ENCODE measurements at places on chromosomes 13 and 19.

- DNase-seq: peak; percentile 97
Measured at GRCh38 chr19:48445606-48446481, at the start of gene GRWD1. GRWD1 (plus strand) TSS chr19:48445983; CDS start chr19:48446006, 23 bp downstream.

DNA sequence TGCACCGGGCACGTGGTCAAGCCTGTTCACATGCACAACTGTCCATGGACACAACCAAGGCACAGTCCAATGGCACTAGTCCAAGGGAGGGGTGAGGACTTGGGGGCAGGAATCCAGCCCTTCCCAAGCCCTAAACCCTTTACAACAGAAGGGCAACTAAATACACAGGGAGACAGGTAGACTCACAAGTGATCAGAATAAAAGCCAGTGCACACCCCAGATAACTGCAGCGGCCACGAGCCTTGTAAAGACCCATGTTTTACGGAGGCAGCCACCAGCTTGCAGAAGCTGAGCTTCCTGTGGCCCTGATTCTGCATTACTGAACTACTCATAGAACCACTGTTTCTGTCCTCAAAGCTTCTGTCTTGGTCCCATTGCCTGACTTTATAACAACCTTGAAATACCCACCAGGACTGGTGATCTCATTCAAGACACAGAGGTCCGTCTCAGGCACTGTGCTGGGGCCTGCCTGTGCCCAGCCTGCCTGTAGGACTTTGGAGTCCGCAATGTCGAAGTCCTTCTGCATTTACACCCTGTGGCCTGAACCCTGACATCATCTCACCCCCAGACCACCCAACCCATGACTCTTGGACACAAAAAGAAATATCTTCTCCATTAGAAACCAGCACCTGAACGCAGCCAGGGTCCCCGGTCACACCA is 181.2 kb downstream of the COL4A1 start:
- no peak for DNase-seq

GRCh38 chr13:62250501-62251201 is 835.0 kb upstream of the PCDH20 start:
- no peak for DNase-seq

DNA sequence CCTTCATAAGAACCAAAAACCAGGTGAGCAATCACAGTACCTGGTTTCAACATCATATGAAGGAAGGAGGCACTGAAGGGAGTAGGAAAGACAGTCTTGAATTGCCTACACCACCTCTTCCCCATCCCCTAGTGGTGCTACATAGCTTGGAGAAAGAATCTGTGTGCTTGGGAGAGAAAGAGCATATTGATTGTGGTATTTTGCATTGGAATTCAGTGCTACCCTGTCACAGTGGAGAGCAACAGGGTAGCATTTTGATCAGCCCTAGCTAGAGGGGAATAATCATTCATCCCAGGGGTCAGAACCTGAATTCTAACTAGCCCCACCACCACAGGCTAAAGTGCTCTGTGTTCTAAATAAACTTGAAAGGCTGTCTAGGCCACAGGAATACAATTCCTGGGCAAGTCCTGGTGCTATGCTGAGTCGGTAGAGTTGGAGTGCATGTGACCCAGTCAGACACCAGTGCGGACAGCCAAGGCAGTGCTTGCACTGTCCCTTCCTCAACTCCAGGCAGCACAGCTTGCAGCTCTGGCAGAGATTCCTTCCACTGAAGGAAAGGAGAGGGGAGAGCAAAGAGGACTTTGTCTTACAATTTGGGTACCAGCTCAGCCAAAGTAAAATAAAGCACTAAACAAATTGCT is 158.7 kb downstream of the VWA8 start:
- DNase-seq: no peak

GRCh38 chr19:49113762-49114629 is at the start of gene LIN7B:
LIN7B (plus strand) TSS chr19:49114370; CDS start chr19:49114405, 35 bp downstream.
- peak; percentile 74 for DNase-seq

DNA sequence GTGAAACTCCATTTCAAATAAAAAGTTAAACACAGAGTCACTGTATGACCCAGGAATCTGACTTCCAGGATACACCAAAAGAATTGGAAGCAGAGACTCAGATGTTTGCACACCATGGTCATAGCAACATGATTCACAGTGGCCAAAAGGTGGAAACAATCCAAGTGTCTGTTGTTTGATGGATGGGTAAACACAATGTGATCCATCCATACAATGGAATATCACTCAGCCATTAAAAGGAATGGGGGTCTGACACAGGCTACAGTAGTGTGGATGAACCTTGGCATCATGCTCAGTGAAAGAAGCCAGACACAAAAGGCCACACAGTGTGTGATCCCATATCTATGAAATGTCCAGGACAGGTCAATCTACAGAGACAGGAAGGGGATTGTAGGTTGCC is 174.3 kb downstream of the PTPRS start:
- no peak for DNase-seq

DNA sequence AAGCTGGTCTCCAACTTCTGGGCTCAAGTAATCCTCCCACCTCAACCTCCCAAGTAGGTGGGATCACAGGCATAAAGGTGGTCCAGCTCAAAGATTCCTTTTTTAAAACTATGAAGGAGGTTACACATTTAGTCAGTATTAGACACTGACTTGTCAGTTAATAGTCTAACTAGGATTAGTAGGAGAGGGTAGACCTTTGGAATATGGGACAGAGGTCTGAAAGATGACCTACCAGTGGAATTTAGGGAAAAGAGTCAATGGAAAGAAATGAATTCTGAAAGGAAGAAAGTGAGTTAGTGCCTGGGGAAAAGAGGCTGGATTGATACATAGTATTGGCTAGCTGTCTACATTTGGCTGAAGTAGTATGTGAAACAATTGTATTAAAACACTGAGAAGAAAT is 220.7 kb downstream of the MZT1 start:
- no peak for DNase-seq

- DNase-seq: no peak
Measured at GRCh38 chr13:51412431-51412830, 40.4 kb downstream of the INTS6 start.

DNA sequence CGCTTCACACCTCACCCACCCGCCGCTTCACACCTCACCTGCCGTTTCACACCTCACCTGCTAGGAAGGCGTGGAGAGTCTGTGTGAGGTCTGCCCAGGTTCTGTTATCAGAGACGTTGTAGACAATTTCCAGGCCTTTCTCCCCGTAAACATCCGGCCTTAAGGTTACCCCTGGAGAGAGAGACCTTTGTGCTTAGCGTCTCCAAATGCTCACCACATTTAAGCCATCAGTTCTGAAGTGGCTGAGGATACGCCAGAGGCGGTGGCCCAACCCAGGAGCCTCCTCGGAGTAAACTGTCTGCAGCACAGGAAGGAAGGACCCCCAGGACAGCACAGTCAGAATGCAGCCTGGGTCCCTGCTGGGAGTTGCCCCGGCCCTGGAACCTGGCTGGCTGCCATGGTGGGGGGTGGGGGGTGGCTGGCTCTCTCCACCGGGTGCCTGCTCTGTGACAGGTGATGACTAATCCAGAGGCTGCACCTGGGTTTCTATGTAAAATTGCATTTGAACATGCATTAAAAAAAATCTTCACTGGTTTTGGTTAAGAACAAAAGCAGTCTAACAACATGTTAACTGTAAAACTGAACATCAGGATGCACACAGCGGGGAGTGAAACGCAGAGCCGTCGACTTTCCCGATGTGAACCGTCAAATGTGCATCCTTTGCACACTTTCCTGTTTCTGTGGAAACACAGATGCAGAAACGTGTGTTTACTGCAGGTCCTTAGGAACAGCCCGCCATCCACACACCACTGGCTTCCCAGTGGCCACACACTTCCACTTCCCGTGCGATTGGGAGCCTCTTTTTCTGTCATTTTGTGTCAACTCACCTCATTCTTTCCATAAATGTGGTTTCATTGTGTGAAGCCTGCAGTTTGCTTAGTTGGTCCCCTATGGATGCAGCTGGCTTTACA is 4.5 kb downstream of the ATP4B start:
- no peak for DNase-seq

- no peak for DNase-seq
Measured at GRCh38 chr19:14160017-14160703, 23.8 kb upstream of the ASF1B start.

DNA sequence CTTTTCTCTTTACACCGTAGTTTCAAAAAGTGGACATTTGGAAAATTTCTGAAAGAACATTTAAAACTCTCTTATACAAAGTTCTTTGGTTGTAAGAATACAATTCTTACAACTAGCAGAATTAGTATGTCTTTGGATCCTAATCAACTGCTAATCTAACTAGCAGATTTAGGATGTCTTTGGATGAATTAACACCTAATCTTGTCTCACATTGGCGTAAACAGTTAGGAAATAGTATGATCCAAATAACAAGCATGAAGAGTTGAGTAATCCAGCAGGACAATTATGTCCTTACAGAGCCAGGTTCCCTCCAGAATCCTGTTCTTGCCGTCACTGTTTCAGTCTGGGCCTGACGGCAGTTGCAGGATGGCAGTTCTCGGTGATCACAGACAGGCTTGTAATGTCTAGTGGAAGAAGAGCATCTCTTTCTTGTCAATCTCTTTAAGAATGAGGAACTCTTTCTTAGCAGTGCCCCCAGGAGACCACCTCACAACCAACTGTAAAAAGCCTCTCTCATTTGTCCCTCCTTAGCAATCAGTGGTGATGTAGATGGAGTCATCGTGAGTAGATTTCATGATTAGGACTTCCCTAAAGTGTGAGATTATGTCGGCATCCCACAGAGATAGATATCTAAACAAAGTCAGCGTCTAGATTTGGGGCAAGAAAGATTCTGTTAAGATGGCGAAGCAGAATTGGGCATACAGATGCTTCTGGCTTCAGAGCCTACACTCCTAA is 5.7 kb upstream of the TNFSF13B start:
- no peak for DNase-seq

DNA sequence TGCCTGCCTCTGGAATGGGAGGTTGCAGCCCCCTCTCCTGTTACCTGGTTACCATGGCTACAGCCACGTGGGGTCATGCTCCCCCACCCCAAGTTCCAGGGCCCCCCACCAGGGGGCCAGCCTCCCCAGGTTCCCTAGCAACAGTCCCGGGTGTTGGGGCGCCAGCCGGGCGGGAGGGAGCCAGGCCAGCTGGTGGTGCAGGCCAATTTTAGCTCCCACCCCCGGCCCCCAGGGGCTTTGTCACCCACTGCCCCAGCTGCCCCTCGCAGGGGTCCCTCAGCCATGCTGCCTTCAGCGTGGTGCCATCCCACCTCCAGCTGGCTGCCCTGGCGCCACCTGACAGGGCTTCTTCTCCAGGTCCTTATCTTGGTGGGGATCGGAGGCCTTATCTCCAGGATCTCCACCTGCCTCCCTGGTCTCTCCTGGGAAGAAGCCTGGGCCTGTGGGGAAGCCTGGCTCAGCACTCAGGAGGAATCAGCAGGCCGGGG is 3.0 kb downstream of the MARK4 start:
- DNase-seq: no peak

- DNase-seq: no peak
Measured at GRCh38 chr13:94327318-94327717, 152.2 kb downstream of the DCT start.

DNA sequence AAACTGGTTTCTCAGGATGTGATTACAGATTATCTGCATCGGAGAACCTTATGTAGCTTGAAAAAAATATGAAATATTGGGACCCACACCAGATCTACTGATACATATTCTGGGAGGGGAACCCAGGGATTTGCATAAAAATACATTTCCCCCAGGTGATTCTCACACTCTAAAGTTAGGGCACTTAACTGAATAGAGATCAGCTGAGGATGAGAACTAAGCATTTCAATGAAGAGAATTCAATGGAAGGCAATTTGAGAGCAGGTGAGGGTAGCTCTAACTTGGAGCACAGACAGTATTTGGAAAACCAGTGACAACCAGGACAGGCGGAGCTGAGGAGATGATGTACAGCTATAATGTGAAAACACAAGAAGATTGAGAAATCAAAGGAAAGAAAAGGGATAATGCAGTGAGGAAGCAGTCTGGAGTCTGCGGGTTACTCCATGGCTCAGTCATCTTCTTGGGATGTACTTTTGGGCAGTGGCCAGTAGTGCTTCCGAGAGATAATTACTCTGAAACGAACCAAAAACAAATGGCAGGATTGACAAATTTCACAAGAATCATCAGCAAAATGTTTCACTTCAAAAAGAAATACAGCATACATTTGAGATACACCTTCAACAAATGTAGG is 6.1 kb upstream of the OXGR1 start:
- DNase-seq: no peak

DNA sequence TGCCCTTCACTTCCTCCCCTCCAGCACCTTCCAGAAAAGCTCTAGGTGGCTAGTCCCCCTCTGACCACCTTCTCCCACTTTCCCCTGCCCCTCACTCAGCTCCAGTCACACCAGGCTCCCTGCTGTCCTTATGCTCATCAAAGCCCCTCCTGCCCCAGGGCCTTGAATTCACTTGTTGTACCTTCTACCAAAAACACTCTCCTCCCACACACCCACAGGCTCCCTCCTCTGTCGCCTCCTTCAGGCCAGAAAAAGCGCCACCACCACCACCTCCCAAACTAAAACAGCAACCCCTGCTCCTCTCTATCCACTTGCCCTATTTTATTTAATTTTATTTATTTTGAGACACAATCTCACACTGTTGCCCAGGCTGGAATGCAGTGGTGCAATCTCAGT is 4.8 kb upstream of the CEACAM16 start:
- peak; percentile 43 for DNase-seq

DNA sequence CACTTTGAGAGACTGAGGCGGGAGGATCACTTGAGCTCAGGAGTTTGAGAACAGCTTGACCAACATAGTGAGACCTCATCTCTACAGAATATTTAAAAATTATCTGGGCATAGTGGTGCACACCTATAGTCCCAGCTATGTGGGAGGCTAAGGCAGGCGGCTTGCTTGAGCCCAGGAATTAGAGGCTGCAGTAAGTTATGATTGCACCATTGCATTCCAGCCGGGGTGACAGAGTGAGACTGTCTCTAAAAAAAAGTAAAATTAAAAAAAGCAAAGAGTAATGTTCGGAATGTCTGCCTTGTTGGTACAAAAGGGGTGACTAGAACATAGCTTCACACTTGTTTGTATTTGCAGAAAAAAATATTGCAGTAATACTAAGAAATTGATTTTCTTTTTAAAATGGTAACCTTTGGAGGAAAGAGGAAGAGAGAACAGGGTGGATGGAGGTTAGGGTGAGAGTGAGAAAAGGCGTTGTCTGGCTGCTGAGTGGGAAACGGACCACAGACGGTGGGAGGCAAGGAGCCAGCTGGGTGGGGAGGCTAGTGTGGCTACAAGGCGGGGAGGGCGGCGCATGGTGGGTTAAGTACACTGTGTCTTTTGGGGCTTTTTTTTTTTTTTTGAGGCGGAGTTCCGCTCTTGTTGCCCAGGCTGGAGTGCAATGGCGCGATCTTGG is 10.2 kb downstream of the PPP1R14A start:
- no peak for DNase-seq

- no peak for DNase-seq
Measured at GRCh38 chr19:5775668-5776309, 8.8 kb downstream of the PRR22 start.
